Neural progenitor cell (in vitro differentiated cells): ENCODE measurements at places on chromosomes 11 and 22.

DNA sequence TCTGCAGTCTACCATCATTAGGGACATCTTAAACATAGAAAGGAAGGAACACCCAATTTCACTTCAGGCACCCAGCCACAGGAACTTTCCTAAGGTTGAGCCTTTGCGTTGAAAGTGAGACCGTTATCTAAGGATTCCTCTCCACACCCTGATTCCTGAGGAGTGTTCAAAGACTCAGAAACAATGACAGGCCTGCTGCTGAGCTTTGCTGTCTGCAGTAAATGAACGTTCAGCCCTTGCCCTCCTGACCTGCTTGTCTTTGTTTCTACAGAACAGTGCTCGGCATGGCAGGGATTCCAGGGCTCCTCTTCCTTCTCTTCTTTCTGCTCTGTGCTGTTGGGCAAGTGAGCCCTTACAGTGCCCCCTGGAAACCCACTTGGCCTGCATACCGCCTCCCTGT, 7.0 kb downstream of the PRSS23 start:
- DNase-seq, result peak; percentile 88

GRCh38 chr22:46058591-46059519, 81.9 kb upstream of the WNT7B start:
- DNase-seq, result no peak

DNA sequence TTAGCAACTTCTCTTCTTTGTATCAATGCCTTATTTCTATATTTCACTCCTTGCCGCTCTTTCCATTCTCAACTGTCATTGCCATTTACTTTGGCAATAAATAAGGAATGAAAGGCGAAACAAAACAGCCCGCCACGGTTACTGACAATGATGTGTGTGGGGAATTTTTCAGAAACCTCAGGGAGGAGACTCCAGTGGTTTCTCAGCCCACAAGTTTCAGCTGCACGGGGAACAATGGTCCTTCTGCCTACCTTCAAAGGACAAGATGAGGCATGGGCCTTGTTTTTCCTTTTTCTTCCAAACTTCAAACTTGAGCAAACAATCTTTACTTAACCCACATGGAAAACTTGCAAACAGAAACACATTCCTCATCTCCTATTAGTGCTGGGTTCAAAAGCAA, 409.4 kb downstream of the METTL15 start:
- DNase-seq, result no peak

GRCh38 chr11:74307434-74307833, 4.0 kb downstream of the P4HA3 start:
- DNase-seq, result no peak

DNA sequence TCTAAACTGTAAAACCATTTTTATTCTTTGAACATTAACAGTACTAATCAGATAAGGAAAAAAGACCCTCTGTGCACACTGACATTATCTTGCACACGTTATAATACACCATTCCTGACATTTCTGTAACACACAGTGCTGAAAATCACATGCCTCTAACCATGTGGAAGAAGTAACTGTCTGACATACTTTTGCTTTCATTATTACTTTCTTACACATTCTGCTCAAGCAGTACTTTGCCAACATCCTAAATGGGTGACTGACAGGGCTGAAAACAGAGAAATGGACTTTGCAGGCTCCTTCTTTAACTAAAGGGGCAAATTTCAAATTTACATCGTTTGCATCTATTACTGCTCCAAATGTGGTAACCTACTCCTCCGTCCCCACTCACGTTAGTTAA, 22.8 kb upstream of the TP53AIP1 start:
- no peak for DNase-seq

DNA sequence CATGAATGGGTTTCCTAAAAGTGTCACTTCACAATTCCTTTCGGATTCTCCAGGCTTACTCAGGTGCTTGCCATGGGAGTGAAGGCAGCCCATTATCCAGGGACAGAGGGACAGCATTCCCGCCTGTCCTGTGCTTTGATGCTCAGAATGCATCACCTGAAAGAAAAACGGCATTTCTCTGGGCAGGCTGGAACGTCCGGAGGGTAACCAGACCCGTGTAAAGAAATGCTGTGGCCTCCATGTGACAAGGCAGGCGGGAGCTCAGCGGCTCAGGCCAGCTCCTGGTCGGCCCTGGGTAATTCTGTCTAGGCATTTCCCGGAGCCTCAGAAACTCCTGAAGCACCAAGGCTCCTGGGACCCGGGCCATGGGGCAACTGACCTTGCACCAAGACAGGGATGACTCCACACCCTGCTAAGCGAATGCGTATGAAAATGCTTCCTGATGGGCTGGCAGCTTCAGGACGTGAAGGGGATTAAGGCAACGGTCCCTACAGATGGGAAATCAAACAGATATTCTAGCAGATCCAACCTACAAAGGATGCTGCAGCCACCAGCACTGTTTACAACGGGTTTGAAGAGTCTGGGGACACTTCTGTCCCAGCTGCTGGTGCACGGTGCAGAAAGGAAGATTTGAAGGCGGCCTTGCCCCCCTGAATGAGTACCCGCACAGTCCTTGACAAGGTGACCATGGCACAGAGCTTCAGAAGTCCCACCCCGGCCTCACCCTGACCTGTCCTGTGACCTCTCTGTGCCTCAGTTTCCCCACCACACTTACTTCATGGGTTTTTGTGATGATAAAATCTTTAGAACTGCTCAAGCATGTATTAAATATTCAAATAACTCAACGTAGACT, 13.6 kb upstream of the FGF3 start:
- DNase-seq, result peak; percentile 71

DNA sequence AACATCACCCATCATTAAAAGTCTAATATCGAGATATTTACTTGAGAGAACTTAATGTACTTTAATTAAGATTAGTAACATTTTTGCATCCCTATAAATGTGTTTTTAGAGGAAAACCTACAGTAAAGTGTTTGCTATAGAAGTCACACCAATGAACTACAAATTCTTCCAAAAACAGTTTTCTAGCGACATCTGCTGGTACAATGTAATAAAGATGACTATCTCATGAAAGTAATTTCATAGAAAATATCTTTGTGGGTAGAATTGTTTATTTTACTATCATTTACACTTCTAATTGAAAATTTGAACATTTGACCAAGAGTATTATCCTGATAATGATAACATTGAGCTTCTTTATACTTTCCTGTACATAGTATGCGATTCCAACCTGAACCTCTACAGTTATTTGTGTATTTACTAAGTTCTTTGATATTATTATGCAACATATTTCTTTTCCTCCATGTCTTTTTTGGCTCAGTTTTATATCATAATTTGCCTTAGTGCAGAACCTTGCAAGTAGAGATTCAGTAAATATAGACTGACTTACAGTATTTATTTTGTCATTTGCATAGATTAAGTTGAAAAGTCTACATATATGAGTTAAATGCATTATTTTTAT, 252.7 kb downstream of the TMEM135 start:
- peak; percentile 76 for DNase-seq

DNA sequence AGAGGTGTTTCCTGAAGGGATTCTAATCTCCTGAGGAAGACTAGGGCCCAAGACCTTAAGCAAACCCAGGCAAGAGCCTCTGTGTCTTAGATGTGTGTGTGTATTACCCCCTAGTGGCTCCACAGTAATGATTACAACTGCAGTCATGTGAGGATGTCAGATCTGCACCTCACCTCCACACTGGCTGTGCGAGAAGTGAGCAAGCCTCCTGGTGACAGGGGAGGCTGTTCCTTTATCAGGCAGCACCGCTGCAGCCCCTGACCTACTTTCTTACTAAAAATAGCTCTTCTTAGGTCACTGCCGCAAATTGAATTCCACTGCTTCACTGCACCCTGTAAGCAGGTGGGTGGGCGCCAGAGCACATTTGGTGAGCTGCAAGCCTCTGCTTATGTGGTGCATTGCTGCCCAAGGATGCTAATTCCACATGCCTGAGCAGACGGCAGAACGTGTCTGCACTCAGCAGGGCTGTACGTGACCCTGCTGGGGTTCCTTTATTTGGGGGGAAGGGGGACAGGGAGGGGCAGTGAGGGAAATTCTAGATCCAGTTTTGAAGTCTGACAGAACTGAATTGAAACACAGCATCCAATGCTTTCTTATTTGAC, 112.4 kb downstream of the KCNC1 start:
- DNase-seq, result peak; percentile 29

DNA sequence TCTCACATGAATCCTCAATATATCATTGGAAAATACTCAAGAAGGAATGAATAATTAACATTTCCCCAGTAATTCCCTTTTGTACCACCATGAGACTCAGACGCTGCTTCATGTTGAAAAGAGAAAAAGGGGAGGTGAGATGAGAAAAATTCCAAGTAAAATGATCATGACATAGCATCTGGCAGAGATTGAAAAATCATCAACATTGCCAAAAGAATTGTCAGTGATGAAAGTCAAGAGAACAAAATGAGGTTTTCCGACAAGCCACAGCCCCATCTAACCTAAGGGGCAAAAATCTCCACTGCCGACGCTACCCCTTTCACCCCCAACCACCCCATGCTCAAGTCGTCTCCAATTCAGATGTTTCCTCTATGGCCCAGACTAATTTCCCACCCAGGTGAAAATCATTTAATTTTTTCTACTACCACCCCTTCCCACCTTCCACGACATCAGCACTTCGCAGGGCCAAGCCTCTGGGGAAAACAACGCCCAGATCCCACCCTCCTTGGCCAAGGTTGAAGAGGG, 1.2 kb downstream of the RAB6A start:
- DNase-seq, result no peak

- DNase-seq, result no peak
These were observed 691.4 kb downstream of the BRD1 start for GRCh38 chr22:49136041-49136815.

DNA sequence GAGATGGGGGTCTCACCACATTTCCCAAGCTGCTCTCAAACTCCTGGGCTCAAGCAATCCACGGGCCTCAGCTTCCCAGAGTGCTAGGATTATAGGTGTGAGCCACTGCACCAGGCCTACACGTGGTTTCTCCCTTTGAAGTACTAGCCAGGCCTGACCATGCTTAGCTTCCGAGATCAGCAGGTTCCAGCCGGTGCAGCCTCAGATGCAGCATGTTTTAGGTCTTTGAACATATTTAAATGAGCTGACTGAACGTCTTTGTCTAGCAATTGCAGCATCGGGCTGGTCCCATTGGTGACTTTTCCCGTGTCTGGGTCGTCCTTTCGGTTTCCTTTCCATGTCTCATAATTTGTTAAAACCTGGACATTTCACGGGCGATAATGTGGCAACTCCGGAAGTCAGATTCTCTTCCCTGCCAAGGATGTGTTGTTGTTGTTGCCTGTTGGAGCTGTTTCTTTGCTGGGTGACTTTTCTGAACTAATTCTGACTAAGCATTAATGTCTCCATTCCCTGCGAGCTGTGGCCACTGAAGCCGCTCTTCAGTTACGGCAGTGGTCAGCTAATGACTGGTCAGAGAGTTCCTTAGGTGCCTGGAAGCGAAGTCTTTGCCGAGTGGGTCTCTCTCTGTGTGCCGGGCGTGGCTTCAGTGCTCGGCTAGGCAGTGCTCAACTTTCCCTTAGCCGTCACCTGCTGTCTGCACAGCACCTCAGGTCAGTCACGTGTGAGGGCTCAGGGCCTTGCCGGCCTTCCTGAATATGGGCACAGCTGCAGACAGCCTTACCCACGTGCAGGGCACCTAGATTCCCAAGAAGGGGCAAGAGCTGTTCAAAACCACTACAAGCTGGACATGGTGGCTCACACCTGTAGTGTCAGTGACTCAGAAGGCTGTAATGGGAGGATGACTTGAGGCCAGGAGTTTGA, 3.8 kb upstream of the CYP2D6 start:
- DNase-seq, result no peak

- DNase-seq, result no peak
These were observed 28.3 kb downstream of the DUSP8 start for GRCh38 chr11:1543606-1544263.

DNA sequence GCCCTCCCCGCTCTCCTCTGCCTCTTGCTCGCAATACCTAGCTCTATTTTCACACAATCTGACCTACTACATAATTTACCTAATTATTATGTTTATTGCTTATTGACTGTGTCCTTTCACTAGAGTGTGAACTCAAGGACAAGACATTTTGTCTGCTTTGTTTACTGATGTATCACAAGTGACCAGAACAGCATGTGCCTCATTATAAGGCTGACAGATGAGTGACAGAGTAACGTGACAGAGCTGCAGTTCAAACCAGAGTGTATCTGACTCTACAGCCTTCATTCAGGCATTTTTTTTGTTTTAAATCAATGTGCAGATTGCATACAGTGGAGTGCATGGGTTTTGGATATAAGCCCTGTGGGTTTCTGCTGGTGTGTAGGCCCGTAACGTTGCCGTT, 82.0 kb upstream of the RAB1B start:
- no peak for DNase-seq

- no peak for DNase-seq
These were observed 272.8 kb downstream of the FAM76B start for GRCh38 chr11:95516786-95517185.

DNA sequence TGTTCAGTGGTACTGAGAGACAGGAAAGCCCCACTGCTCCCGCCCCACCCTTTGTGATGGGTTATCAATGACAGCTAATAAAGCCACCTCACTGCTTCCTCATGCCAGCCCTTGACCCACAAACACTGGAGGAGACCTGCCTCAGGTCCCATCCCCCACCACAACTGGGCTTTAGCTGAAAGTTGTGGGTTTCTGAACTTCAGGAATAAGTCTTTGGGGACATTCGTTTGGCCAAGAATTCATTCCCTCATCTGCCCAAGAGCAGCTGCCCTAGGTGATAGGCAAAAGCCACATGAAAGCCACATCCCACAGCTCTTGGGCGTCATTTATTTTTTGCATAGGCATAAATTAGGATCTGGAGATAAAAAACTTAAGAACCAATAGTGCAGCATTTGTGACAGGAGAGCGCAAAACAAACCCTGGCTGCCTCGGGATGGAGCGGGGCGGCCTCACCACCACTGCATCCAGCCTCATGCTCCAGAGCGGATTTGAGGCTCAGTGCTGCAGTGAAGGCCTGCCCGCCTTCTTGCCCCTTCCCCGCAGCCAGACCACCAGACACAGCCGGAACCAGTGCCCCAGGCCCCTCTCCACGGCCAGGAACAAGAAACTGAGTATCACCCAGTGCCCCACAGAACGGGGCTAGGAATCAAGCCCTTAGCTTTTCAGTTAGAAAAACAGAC, 21.2 kb downstream of the SUN2 start:
- DNase-seq, result no peak

DNA sequence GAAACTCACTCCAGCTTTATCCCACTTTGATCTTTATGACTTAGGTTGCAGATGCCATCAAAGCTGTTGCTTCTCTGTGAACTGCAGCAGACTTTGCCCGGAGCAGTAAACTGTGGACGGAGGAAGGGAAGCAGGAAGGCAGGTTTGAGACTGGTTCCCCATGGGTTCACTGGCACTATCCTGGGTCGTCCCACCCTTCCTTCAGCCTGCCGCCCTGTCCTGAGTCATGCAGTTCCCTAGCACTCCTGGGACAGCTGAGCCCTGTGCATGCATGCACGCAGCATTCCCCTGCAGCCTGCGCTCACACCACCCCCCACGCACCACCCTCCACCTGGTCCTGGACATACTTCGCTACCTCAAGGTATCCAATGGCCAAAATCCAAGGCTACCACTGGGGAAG, 23.5 kb upstream of the P2RY2 start:
- no peak for DNase-seq

GRCh38 chr11:123062892-123063825, 1.2 kb upstream of the HSPA8 start:
- DNase-seq, result no peak
